LHCN-M2 (cell line): ENCODE measurements at places on chromosomes 3 and 15.

GRCh38 chr3:139574026-139574947 is 34.7 kb upstream of the RBP1 start:
- DNase-seq, result no peak

- peak; percentile 19 for DNase-seq
These were observed 38.5 kb upstream of the TFRC start for GRCh38 chr3:196120291-196120951.

DNA sequence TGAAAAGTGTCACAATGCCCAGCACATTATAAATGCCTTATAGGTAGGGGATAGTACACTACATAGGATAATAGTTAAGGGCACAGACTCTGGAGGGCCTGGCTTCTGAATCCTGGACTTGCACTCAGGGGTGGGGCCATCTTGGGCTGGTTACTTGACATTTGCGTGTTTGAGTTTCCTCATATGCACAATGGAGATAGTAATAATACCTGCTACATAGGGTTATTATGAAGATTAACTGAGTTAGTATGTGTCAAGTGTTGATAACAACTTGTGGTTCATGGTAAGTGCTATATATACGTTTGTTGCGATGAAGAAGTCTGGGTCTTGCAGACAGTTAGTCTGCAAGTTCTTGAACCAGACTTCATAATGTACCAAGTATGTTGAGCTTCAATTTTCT is 37.0 kb downstream of the MITF start:
- no peak for DNase-seq

- DNase-seq, result no peak
These were observed 12.7 kb upstream of the CLDN16 start for GRCh38 chr3:190375246-190375645.

DNA sequence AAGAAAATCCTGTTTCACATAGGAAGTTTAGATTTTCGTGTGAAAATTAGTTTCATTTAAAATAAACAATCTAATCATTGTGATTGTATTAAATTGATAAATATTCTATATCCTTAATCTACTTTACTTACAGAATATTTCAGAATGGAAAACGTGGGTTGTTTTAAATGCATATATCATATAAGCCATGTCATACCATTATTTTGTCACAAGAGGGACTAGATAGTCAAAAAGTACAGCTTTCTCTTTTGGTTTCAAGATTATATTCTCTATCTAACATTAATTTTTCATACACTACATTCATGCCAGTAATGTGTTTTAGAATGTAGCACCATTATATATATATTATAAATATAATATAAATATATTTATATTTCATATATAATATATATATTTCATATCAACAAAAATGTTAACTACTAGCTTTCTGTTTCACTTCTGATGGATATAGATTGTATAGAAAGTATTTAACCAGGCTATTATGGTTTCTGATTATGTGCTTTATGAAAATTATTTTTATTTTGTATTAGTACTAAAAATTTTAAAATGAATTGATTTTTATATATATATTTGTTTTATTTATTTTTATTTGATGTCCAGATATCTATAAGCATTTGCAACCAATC is 45.3 kb downstream of the OSTN start:
- DNase-seq, result peak; percentile 26

DNA sequence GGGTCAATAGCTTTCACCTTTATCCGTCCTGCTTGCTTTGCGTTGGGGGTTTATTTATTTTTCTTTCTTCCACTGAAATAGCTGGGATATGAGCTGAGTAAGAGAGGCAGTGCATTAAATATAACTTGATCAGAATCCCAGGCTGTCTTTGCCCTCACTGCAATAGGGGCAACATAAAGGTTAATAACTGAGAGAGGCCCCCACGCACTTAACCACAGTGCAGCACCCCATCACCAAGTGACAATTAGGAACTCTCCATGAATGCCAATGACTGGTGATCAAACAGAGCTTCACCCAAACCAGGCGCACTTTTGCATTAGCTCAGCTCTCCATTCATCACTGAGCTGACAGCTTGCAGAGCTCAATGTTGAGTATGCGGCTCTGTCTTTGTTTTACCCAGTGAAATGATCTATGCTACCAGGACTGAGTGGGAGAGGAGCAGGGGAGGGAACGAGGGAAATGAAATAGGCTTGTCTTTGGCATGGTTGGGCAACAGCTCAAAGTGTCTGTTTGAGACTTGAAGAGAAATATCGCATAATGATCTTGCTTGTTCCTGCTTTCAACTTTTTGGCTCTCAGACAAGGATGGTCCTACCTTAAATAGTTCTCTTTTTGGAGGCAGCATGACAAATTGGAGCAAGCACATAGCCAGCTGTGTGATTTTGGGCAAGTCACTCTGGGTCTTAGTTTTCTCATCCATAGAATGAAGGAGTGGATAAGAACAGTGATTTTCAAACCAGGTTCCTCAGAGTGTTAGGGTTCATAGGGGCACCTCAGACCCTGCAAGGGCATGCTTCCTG is 14.5 kb upstream of the GLCE start:
- DNase-seq, result no peak

DNA sequence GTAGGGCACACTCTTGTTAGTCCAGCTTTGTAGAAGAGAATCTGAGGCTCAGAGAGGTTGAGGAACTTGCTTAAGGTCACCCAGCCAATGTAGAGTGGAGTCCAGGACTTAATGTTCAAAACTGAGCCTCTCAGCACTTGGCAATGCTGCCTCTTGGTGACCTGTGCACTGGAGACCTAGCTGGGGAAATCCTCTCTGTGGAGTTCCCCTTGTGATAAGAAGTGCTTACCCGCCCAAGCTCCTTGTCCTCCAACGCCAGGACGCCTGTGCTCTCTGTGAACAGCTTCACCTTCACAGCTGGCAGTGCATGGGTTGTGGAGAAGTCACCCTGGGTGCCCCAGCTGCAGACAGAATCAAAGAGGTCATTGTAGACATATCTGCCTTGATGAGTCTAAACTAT is 219.1 kb upstream of the FEZF2 start:
- no peak for DNase-seq

GRCh38 chr3:181565416-181565815 is 146.3 kb upstream of the SOX2 start:
- no peak for DNase-seq

GRCh38 chr15:79184465-79184892 is 93.9 kb upstream of the RASGRF1 start:
- peak; percentile 53 for DNase-seq

DNA sequence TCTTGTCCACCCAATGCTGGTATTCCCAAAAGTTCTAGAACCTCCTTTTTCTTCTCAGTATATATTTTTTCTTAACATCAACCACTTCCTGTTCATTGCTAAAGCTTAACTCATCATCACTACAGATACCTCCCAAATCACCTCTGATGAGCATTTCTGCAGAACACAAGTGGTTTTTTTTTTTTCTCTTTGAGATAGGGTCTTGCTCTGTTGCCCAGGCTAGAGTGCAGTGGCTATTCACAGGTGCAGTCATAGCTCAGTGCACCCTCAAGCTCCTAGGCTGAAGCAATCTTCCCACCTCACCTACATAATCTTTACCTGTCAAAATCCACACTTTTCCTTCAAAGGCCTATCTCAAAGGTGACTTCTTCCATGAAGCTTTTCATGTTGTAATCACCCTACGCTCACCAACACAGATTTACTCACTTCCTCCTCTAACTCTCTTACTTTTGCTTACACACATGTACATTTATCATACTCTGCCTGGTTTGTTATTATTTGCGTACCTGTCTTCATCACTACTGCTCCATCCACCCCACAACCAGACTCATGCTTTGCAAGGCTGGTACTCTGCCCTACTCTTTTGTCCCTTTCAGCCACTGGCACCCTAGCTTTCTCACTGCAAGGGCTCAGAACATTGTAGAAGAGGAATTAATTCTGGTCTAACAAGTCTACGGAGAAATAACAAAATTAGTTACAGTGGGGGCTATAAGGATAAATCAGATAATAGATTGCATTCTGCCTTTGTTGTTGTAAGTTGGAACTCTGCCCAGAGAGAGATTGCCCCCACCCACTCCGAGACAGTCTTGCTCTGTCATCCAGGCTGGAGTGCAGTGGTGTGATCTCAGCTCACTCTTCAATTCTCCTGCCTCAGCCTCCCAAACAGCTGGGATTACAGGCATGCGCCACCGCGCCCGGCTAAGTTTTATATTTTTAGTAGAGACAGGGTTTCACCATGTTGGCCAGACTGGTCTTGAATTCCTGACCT is 27.5 kb downstream of the HERC1 start:
- DNase-seq, result no peak

GRCh38 chr3:39540162-39540921 is 72.9 kb downstream of the MOBP start:
- DNase-seq, result peak; percentile 23

DNA sequence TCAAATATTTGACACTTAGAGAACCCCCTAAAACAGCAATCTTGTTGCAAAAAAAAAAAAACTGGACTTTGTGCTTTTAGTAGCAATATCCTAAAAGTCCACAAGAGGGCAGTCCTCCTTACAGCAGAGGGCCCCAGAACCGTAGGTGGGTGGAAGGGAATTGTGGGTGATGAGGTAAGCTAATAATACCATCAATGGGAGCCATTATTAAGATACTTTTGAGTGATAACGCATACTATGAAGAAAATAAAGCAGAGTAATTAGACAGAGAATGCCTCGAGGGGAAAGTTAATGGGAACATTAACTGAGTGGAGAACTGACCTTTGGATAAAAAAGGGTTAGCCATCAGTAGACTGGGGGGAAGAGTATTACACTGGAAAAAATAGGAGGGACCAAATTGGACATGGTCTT is 229.9 kb downstream of the THRB start:
- peak; percentile 32 for DNase-seq

GRCh38 chr3:17840126-17840525 is 97.7 kb upstream of the TBC1D5 start:
- no peak for DNase-seq

- DNase-seq, result no peak
These were observed 30.2 kb downstream of the ZXDC start for GRCh38 chr3:126445506-126445905.

DNA sequence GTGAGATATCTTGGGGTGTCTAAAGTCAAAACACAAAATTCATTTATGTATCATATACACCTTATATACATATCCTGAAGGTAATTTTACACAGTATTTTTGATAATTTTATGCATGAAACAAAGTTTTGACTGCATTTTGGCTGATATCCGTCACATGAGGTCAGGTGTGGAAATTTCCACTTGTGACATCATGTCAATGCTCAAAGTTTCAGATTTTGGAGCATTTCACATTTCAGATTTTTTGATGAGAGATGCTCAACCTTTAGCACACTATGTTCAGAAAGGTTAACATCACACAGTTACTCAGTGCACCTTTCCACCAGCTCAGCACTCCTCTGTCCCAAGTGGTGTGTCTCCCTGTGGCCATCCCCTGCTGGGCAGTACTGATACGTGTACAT is 37.7 kb upstream of the CPB1 start:
- no peak for DNase-seq

- no peak for DNase-seq
These were observed 11.1 kb downstream of the SERP1 start for GRCh38 chr3:150535204-150535603.

DNA sequence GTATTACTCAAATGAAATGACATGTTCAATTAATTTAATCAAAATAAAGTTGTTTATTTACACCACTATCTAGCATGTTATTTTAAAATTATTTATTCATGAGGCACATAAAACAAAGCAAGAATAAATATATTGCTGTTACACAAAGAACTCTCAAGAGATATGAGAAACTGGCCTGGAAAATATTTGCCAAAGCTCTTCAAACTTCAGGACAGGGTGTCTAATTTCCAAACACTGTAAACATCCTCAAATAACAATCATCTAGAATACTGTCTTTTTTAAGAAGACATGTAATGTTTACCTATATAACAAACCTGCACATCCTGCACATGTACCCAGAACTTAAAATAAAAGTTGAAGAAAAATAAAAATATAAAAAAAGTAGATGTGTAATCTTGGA is 876.6 kb downstream of the TUSC7 start:
- DNase-seq, result no peak

DNA sequence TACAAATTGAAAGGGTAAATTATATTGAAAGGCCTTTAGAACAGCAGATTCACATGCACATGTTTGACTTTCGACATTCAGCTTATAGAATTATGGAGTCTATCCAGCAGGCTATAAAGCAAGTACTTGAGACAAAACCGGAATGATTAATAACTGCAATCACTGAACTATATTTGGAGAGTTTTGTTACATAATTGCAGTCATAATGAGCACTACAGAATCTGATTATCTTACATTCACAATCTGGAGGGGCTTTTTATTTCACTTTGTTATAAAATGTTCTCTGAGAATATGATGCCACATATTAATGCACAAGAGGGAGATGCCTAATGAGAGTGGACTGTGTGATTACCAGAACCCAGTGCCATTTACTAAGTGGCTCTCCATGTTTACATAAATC is 64.3 kb downstream of the NSUN3 start:
- DNase-seq, result no peak

- DNase-seq, result no peak
These were observed 43.6 kb downstream of the HMG20A start for GRCh38 chr15:77464129-77464865.

- no peak for DNase-seq
These were observed 253.4 kb upstream of the LRRC3B start for GRCh38 chr3:26369133-26369532.

DNA sequence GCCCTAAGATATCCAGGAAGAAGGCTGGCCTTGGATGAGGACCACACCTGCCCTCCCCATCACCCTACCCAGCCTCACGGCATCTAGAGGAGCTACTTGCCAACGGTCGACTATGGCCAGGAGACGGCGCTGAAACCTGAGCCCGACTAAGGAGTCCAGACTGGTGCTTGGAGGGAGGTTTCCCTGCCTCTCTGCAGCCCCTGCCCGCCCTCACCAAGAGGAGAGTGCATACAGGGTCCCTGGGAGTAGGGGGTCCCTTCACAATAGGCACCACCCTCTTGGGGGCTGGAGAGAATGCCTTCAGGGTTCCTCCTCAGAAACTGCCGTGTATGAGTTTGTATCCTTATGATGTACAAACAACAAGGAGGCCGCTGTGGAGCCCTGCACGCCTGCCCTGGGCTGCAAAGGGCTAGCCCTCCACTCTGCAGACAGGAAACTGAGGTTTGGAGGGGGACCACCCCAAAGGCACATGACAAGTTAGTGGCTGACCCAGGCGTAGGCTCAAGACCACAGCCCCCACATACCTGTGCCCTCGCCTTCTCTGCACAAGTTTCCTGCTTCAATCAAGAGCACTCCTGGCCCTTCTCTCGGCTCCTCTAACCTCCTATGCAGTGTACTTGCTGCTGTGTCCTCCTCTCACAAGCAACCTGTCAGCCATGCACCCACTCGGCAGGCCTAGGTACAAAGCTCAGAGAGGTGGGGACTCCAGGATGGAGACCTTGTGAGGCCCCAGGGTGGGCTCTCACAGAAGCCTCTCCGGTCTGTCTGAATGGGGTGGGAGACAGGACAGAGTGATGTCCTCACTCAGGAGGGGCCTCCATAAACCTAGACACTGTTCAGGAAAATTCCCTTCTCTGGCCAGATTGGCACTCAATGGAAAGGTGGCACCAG is 7.4 kb downstream of the KLF15 start:
- DNase-seq, result no peak

- DNase-seq, result peak; percentile 88
These were observed 115.9 kb downstream of the DCLK3 start for GRCh38 chr3:36648241-36649034.

- no peak for DNase-seq
These were observed 2.0 kb downstream of the HHATL start for GRCh38 chr3:42700366-42701288.

- DNase-seq, result peak; percentile 13
These were observed 357.7 kb downstream of the TBC1D5 start for GRCh38 chr3:17384567-17385296.

GRCh38 chr15:73436613-73437012 is 6.4 kb upstream of the REC114 start:
- no peak for DNase-seq
